Cardiac muscle cell (in vitro differentiated cells and primary cell): ENCODE measurements at places on chromosomes 7 and 10.
A peak's percentile ranks its signal among the peaks of the same experiment; 100 is the strongest.

DNA sequence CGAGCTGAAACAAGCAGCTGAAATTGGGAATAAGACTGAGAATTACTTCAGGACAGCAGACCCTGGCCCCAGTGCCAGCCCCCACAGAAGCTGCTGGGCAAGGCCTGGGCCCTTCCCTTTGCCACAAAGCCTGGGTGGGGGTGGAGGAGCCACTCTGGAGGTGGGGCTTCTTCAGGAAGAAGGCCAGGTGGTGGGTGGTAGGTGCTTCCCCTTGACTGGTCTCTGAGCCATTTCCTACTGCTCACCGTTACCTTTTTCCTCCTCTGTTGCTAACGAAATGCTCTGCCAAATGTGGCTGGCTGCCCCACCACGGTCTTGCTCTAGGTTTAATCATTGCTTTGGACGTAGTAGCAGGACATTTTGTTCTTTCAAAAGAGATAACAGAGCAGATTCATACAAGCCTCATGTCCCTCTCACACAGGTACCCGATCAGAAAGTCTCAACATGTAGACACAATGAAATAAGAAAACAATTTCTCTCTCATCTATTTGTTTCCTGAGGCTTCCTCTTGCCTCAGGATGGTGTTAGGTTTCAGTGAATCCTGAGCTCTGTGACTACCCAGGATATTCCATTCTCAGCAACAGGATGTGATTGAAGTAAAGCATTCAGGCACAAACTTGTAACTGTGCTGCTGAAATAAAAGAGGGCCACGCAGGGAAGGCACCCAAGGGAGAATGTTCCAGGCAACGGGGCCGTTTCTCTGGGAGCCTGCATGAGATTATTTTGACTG, 66.5 kb downstream of the WDR11 start:
- no peak for DNase-seq

DNA sequence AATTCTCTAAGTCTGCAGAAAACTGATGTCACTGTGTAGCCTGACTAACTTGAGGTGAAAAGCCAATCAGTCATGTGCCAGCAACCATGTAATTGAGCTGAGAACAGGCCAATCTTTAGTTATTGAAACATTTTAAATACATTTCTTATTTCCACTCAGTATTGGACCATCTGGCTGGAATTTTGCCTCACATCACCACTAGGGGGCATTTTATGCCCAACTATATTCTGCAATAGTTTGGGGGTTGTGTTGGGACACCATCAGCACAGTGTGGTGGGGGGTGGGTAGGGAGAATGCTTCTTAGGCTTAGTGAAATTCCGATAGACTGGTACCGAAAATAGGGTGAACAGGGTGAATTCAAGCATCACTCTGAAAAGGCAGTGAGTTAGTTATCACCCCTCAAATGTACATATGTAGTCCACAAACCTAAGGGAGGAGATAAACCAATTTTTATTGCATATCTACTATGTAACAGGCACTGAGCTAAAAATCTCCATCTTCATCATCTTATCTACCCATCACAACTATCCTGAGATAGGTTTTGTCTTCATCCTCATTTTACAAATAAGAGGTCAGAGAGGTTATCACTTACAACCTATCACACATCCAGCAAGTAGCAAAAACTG, 17.8 kb downstream of the NPSR1 start:
- DNase-seq = peak; percentile 43

GRCh38 chr7:110669410-110669809, 421.5 kb upstream of the LRRN3 start:
- DNase-seq = no peak

DNA sequence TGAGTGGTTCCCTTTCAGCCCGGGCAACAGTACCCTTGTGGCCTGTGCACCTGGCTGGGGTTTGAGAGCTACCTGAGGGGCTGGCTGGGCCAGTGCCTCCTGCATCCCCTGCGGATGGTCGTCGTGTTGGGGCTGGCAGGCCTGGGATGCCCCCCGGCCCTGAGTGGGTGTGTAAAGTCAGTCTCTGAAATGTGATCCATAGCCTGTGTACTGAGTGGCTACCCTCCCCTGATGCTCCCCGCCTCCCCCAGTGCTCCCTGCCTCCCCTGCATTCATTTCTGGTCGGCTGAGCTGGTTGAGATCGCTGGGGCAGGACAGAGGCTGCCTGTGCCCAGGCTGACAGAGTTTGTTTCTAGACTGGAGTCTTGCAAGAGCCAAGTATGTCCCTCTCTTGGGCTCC, 9.3 kb downstream of the ZNF316 start:
- no peak for DNase-seq

DNA sequence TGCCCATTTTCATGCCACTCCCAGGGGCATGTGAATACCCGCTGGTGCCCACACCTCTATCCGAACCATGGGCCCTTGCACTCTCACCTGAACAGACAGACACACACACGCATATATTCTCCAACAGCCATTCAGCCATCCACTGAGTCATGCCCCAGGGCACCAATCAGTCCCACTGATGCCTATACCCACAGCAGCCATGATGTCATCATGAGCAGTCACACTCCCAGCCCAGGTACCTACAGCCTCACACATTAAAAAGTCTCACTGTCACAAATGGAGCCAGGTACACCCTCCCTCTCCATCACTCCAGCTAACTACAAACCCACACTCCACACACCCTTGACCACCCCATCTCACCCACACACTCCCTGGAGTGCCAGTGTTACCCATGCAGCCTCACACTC, 12.2 kb downstream of the VSIR start:
- DNase-seq = no peak

GRCh38 chr10:80856186-80856585, 318.5 kb downstream of the SH2D4B start:
- no peak for DNase-seq

GRCh38 chr7:103810112-103810744, 179.2 kb downstream of the RELN start:
- DNase-seq = no peak

DNA sequence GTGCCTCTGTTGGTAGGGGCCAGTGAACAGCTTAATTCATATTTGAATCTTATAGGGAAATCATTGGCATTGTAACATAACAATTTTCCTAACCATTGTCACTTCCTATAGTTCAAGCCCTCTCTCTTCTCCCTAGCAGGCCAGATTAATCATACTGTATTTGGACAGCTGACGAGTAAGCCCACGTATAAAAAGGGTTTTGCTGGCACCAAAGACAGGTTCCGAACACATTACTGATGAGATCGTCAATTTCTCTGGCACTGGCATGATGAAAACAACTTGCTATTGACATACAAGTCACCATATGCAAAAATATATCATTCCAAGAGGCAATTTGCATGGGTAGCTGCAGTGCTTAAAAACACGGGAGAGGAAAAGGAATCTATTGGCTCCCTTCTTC, 891.1 kb upstream of the AUTS2 start:
- DNase-seq = no peak

GRCh38 chr10:80471715-80472233, 17.7 kb downstream of the TSPAN14 start:
- DNase-seq = no peak

DNA sequence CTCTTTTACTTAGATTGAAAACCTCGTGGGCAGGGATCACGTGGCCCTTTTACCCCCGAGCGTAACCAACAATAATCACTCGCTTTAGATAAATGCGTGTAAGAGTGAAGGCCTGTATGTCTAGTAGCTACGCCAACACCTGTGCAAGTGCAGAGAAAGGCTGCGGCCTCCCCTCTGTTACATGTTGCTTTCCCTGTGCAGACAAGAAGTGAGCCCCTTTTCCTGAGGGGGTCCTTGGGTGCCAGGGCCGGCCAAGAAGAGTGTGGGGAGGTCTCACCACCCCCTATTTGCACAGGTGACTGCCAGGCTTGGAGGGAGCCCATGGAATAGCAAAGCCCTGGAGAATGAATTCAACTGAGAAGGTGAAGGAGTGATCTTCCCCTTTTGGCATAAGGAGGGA, 35.6 kb upstream of the CNPY1 start:
- DNase-seq = no peak

DNA sequence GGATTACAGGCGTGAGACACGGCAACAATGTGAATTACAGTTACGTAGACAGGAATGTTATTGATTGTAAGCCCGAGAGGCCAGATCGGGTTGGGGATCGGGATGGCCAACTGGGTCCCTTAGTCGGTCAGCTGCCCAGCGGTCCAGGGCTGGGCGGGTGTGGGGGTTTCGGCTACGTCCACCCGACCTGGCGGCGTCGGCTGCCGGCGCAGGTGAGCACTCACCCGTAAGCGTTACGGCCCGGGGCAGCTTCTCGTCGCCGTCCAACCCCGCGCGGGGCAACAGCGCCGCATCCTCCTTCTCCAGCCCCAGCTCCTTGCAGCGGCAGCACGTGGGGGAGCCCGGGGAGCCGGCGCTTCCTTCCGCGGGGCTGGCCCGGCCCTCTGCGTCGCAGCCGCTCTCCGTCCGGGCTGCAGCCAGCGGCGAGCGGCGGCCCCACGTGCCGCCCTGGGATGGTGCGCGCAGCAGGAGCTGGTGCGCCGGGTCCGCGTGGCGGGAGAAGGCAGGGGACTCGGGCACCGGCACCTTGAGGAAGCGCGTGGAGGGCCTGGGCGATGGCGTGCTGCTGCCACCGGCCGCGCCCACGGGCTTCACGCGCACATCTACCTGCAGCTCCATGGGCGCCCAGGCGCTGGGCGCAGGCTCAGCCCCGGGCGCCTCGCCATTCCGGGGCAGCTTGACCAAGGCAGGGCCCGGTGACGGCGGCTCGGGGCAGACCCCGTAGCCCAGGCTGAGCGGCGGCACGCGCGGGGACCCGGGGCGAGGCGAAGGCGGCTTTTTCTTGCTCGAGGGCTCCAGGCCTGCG, 609 bp downstream of the KLRG2 start:
- peak; percentile 42 for DNase-seq

DNA sequence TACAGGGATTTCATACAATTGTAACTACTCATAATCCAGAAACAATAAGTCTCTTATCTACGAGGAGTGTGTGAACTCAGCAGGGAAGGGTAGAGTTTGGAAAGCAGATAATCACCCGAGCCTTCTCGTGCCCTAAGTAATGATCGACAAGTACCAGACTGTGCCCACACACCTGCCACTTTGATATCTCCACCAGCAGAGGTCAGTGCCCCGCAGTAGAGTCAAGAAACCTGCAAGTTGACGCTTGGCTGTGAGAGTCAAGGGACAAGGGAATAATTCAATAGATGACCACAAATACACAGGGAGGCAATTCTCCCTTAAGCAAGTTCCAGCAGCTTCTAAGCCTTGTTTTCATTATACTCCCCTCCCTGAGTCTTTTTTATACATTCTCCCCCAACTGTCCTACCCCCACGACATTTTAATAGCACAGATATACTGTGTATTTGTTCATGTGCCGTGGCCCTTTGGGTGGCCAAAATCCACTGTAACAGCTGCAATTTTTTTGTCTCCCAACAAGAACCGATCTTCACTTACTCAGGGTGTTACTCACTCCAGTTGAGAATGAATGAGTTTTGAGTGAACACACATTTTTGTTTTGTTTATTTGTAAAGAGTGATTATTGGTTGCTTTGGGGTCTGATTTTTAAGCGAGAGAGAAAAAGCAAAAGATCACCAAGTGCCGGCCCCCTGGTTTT, 106.9 kb upstream of the RHEB start:
- peak; percentile 73 for DNase-seq

- DNase-seq = no peak
Observed at GRCh38 chr10:69552268-69552667, 21.0 kb downstream of the NEUROG3 start.

GRCh38 chr10:102678842-102679289, 34.6 kb downstream of the TRIM8 start:
- peak; percentile 92 for DNase-seq

DNA sequence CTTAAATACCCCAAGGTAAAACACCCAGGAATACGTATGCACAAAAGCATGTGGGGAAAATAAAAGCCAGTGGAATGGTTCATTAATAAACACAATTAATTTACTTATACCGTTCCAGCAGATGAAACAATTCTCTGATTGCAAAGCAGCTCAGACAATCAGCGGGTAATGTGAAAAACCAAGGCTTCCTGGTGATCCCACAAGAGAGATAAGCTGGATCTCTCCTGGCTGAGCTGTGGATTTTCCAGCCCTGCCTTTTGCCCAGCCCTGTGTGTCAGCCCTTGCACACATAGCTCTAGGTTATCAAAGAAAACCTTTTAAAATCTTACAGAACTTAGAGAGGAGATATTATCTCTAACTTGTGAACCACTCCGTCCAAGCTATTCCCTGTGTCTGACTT, 1010.7 kb upstream of the AUTS2 start:
- no peak for DNase-seq
